NCI-H2081 treated with DMSO at 0.1 percent for 48 hours (cell line): ENCODE measurements at places on chromosomes 1 and 21.

GRCh38 chr21:28091466-28091865 is 901.2 kb downstream of the LTN1 start:
- DNase-seq, result no peak

- no peak for DNase-seq
Measured at GRCh38 chr1:181583598-181583997, 100.3 kb downstream of the CACNA1E start.

- DNase-seq, result no peak
Measured at GRCh38 chr1:30753660-30754123, 3.9 kb downstream of the LAPTM5 start.

GRCh38 chr1:34929853-34930701 is 627 bp upstream of the DLGAP3 start:
- DNase-seq, result no peak

DNA sequence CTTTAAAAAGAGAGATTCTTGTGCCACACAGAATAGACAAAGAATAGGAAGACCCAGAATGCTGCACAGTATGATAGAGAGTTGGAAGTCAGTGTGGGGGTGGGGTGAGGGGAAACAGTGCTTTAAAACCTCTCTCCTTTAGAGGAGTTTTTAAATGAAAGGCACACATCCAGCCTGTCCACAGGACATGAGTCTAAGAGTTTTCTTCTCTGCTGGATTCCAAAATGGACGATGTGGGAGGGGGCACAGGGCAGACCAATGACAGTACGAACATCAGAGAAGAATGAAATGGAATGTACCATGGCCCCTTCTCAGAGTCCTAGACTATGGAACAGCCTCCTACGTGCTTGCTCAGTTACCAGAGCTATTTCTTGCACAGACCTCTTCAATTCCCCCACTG is 458.2 kb upstream of the DAB1 start:
- no peak for DNase-seq

DNA sequence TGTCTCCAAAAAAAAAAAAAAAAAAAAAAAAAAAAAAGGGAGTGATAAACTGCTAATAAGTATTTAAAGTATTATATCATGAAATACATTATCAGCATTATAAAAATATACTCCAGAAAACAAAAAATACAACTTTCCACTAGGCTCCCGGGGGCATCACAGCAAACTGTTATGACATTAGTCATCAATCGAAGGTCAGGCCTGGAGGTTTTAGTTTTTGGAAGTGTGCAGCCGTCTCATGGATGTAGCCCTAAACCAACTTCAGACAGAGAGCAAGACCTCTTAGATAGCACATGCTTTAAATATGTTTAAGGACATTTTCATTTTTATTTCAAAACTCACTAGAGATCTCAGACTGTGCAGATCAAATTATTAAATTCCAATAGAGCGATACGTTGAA is 106.3 kb downstream of the RERE start:
- DNase-seq, result no peak

DNA sequence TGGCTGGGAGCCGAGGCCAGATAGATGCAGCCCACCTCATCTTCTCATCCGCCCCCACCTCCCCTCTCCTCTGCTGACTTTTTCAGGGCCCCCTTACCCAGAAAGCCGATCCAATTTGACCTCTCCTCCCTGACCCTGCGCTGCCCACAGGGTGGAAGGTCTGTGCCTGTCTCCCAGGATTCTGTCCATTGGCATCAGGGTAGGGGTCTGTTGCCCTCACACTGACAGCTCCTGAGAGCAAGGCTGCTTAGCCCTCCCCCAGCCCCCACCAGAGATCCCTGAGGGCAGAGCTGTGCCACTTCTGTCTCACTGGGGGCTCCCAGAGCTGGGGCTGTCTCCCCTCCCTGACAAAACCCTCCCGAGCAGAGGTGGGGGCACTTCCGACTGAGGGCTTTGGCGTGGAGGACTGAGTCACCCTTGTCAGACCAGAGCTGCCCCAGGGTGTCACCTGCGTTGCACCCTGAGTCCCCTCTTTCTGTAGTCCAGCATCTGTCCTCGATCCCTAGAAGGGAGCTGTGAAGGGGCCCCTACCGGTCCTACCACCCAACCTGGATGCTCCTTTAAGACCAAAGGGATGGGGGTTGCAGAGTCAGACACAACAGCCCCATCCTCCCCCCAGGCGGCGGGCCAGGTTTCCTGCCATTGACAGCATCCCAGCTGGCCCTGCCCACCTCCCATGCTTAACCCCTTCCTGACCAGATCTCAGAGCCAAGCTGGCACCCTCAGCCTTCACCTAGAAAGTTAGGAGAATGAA is 2.4 kb upstream of the FAM110D start:
- DNase-seq, result no peak
